ENCODE measurements at places on chromosomes 11 and 22.
A peak's percentile ranks its signal among the peaks of the same experiment; 100 is the strongest.

DNA sequence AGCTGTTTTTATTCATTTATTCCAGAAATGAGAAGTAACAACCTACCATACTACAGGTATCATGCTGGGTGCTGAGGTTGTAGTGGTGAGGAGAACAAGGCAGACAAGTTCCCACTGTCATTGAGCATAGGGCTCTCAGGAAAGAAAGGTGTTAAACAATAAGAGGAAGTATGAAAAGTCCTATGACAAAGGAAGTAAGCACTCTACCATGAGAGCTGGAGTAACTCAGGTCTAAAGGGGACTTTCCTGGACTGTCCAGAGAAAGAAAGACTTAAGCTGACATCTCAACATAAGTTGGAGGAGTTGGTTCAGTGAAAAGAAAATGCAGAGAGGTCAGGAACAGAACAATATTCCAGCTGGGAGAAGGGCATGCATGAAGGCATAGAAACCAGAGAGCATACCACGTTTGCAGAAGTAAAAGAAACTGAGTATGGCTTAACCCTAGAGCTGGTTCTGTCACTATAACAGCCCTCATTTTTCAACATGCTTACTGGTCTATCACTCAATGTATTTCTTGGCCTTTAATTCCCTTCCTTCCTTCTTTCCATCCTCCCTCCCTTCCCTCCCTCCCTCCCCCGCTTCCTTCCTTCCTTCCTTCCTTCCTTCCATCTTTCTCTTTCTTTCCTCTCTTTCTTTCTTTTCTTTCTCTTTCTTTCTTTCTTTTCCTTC is 137.8 kb upstream of the BDNF start:
- DNase-seq: no peak

GRCh38 chr11:132123854-132124835 is 753.7 kb downstream of the NTM start:
- DNase-seq: no peak

DNA sequence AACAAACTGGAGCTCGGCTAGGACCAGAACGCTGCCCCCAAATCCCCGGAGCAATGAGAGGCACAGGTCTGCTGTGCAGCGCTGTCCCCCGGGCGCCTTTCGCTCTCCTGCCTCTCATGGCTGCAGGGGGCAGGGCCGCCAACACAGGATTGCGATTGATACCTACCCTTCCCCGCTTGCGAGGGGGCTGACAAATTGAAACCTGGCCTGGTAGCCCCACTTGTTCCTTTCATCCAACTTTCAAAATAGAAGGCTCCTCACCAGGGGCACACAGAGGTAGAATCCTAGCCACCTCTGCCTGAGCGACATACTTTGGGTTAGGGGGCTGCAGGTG is 642 bp upstream of the CASTOR1 start:
- DNase-seq: no peak

- DNase-seq: peak; percentile 89
Measured at GRCh38 chr11:64743591-64744543, at the start of gene RASGRP2. RASGRP2 (minus strand) TSS chr11:64744142; CDS start chr11:64742866, 1,276 bp downstream.

- no peak for DNase-seq
Measured at GRCh38 chr11:123054301-123055065, 7.5 kb downstream of the HSPA8 start.

- no peak for DNase-seq
Measured at GRCh38 chr11:62656796-62657429, 3.8 kb upstream of the INTS5 start.

- DNase-seq: no peak
Measured at GRCh38 chr11:44571871-44572270, 6.4 kb downstream of the CD82 start.

GRCh38 chr11:10483584-10483983 is 28.5 kb downstream of the AMPD3 start:
- no peak for DNase-seq

- DNase-seq: no peak
Measured at GRCh38 chr11:32328392-32328791, 106.9 kb downstream of the WT1 start.

DNA sequence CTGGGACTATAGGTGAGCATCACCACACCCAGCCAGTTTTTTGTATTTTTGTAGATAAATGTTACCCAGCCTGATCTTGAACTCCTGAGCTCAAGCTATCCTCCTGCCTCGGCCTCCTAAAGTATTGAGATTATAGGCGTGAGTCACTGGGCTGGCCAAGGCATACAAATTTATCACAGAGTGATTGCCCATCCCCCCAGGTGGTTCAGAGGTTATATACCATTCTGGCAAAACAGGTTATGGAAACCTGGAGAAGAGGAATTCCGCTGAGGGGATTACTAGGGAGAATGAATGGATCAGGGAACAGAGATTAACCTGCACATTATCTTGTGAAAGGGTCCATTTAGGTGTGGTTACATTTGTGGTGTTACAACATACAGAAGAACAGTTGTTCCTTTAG is 8.1 kb downstream of the ATG13 start:
- DNase-seq: no peak

DNA sequence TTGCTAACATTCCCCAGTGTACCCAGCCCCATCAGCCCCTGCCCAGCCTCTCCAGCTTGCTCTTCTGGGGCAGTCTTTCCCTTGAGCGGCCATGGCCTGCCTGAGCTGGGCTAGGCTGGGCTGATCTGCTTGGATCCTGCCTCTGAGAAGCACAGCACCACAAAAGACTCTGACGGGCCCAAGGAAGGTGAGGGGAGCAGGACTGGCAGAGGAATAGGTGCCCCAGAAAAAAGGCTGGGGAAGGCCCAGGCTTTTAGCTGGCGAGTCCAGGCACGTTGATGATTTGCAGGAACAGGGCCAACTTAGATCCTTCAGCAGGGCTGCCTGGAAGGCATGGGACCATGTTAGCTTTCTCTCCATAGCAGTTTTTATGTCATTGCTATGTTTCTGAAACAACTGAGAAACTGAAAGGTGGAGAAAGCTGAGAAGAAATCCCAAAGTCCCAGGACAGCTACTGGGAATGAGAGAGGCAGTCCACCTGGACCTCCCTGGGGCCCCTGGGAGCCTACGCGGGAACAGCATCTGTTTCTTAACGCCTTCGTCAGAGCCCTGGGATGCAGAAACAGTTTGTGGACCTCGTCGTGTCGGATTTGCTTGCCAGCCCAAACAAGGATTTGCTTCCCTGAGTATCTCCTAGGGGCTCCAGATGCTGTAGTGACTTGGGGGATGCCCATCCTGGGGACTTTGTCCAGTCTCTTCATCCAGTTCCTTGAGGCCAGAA is 24.4 kb upstream of the FXYD6 start:
- peak; percentile 58 for DNase-seq

Data from upper lobe of right lung (tissue), 1 donor.